ENCODE measurements at places on chromosomes 1 and 21.

DNA sequence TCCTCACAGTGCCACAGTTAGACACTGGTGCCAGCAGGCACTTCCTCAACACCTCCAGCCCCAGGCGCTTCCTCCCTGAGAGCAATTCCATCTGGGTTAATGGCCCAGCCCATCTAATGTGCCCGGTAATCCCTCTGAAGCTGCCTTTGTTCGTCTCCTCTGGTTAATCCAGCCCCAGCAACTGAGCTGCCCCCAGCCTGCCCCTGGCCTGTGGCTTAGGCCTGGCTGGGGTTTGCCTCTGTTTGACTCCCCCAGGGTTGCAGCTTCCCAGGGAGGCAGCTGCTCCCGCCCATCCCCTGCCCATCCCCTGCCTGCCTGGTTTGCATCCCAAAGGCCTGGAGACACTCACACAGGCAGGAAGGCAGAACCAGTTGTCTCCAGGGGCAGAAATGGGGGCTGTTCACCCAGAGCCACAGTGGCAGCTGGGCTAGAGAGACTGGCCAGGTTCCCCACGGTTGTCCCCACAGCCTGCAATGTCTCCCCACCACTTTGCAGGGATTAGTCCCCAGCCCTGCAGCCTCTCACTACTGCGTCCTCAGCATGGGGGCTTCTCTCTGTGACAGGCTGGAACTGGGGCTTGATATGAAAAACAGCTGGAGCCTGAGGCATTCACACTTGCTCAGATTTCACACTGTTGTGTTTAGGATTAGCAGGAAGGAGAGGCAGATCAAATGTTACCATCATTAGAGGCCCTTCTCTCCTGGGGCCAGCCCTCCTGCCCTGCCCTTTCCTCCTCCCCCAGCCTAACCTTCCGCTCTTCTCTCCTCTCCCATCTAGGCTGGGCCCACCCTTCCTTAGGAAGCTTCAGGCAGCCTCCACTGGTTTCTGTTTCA, 120.2 kb downstream of the TLR5 start:
- no peak for DNase-seq

GRCh38 chr1:115184951-115185331, 95.6 kb upstream of the TSPAN2 start:
- no peak for DNase-seq

- DNase-seq = no peak
Observed at GRCh38 chr1:218339267-218339831, 5.8 kb upstream of the TGFB2 start.

DNA sequence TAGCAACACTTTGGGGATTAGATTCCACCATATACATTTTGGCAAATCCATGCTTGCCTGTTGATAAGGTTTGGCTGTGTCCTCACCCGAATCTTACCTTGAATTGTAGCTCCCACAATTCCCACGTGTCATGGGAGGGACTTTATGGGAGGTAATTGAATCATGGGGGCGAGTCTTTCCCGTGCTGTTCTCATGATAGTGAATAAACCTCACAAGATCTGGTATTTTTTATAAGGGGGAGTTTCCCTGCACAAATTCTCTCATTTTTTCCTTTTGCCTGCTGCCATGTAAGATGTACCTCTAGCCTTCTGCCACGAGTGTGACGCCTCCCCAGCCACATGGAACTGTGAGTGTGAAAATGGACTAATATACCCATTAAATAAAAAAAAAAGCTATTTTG, 265.3 kb downstream of the MRPL39 start:
- no peak for DNase-seq

- no peak for DNase-seq
Observed at GRCh38 chr1:48196237-48196636, 26.3 kb upstream of the SLC5A9 start.

DNA sequence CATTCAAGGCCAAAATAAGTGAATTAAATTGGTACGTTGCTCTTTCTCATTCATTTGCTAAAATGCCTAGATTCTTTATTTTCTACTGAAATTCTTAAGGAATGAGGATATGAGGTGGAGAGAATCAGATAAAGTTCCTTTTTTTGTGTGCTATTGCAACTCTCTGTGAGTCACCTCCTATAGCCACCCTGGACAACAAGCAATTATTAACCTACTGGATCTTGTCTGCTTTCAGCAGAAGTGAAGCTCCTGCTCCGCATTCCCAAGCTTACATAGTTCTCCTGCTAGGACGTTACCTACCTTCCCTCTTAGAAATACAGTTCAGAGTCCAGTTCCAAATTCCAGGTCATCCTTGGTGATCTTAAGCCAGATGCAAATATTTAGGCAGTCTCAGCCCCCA, 4.8 kb upstream of the KCNJ6 start:
- no peak for DNase-seq

GRCh38 chr1:76225526-76225925, 151.0 kb downstream of the ST6GALNAC3 start:
- no peak for DNase-seq

DNA sequence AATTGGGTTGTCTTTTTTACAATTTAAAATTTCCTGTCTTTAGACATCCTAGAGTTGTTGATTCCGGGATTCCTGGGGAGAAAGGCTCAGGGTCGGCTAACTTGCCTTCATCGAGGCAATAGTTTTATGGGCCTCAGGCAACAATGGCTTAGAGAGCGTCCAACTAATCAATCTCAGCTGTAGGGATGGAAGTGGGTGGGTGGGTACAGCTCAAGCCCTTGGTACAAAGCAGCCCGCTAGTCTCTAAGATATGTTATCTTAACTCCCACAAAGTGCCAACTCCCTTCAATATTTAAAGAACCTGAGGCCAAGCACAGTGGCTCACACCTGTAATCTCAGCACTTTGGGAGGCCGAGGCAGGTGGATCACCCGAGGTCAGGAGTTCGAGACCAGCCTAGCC, 6.9 kb upstream of the FMN2 start:
- no peak for DNase-seq

DNA sequence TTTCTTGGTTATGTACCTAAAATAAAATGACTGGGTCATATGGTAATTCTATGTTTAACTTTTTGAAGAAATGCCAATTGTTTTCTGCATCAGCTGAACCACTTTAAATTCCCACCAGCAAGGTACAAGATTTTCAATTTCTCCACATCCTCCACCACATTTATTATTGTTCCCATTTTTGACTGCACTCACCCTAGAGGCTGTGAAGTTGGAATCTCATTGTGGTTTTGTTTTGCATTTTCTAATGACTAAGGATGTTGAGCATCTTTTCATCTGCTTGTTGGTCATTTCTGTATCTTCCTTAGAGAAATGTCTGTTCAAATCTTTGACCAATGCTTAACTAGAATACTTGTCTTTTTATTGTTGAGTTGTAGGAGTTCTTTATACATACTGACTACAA, 72.5 kb downstream of the ASTN1 start:
- no peak for DNase-seq

DNA sequence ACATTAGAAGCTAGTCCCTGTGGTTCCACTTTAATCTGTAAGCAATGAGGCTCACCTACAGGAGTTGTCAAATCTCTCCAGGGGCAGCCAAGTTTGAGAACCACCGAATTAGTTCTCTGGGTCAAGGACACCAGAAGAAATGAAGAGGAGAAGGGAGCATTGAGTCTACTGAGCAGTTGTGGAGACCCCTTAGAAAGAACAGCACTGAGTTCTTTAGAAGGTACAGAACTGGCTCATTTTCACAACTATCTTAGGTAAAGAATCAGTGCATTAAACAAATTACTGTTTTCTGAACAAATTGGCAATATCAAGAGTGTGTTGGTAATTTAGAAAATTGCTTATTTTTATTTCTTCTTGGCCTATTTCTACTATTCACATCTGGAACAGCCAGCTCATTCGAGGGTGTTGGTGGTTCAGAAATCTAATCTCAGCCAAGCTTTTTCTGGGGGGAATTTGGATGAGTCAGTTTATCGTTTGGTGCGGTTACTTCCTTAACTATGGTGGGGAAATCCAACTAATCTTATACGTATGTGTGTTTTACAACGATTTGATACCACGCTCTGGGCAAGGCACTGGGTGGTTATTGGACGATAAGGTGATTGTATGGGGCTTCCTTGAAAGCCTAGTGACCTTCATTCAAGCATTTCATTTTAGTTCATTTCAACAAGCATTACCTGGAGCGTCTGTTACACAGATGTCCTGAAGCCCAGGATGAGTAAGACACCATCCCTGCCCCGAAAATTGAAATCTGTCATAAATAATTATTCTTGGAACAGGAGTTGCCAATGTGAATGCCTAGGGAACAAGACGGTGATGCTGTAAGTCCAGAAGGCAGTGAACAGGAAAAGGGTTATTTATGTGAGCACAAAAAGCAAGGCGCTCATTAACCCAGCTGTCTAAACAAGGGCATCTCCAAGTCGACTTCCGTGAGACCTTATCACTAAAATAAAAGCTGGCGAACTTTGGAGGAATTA, 52.0 kb upstream of the TMPRSS2 start:
- DNase-seq = no peak

DNA sequence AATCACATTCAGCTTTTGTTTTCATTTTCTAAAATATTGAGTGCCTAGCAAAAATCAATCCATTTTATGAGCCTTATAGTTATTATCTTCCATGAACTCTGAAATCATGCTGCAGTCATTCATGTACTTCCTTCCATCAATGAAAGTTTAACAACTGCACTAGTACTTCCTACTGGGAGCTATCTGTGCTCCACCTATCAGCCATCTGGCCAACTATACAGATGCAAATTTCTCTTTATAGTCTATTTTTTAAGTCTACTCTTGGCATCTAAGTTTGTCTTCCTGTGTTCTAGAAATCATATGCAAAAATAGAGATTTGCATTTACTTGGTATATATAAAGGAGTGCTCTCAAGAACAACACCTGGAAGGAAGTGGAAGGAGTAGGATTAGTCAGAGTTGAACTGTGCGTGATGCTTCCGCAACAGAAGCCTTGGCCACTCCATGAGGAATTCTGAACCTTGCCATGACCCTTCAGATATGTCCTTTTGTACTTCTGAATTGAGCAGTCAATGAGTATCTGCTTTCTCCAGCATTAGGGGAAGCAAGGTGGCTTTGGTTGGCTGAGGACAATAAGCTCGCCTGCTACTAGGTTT, 403.2 kb upstream of the ADAMTS5 start:
- DNase-seq = no peak

- no peak for DNase-seq
Observed at GRCh38 chr1:166902279-166902678, 26.2 kb upstream of the TADA1 start.

GRCh38 chr1:12475530-12475934, 142.5 kb downstream of the DHRS3 start:
- peak; percentile 31 for DNase-seq

DNA sequence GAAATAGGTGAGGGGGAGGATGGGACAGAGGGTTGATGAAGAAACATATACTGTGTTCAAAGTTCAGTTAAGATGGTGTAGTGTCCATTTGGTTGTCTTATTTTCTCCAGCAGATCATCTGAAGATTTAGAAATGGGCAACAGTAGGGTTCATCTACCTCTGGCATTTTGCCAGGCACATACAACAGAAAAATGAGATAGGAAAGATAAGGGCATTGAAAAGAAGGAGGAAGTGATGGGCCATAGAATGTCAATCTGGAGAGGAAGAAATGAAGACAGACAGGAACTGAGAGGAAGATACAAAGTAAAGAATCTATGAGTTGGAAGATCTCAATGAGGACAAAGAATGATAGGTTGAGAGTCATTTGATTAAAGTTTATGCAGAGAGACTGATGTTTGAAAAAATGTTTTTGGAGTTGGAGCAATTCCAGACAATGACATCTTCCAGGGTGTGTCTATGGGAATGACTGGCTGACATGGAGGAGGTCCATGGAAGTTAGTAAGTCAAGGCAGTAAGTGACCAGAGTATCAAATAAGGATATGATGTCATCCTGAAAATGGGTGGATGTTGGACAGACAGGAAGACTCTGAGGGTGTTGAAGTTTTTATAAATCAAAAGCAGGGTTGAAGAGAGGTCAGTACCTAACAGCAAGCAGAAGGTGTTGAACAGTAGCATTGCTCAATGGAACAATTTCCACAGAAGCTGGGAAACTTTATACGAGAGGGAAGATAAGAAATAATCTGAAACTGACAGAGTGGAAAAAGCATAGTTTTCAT, 18.7 kb upstream of the CD55 start:
- no peak for DNase-seq

DNA sequence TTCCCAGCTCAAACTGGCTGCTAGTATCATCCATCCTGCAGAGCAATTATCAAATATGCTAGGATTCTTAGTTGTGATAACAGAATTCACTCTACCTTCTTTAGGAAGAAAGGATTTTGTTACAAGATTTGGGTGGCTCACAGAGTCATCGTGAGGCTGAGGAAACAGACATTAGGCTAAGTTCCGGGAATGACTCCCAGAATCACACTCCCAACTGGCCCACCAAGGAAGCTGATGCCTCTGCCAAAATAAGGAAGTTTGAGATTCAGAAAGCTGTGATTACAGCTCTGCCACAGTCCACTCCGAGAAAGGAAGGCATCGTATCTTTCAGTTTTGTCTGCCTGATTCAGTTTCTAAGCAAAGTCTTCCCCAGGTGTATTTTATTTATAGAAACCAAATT, 50.6 kb upstream of the LYPLAL1 start:
- no peak for DNase-seq

- DNase-seq = no peak
Observed at GRCh38 chr1:83932281-83932680, 66.7 kb downstream of the TTLL7 start.

DNA sequence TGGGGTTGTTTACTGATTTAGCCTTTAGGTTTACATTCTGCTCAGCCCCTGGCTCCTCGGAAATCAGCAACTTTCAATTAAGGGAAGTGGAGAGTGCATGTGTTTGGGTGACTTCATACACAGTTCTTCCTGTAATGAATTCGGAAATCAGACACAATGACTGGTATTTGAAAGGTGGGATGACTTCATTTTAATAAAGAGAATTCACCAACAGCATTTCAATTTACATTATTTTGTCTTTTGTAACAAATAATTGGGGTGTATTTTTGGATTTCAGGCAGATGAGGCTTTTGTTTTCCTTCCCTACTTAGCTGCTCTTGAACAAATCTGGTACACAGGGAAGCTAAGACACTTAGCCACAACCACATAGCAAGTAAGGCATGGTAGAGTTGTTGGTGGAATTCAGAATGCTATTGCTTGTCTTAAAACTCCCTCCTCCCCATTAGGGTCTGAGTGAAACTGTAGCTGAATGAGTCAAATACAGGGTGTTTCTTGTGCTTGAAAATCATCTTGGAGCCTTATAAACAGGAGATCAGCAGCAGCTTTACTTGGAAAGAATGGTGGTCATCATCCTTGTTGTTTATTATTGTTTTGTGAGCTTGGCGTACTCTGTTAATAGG, 917 bp downstream of the STX12 start:
- no peak for DNase-seq

DNA sequence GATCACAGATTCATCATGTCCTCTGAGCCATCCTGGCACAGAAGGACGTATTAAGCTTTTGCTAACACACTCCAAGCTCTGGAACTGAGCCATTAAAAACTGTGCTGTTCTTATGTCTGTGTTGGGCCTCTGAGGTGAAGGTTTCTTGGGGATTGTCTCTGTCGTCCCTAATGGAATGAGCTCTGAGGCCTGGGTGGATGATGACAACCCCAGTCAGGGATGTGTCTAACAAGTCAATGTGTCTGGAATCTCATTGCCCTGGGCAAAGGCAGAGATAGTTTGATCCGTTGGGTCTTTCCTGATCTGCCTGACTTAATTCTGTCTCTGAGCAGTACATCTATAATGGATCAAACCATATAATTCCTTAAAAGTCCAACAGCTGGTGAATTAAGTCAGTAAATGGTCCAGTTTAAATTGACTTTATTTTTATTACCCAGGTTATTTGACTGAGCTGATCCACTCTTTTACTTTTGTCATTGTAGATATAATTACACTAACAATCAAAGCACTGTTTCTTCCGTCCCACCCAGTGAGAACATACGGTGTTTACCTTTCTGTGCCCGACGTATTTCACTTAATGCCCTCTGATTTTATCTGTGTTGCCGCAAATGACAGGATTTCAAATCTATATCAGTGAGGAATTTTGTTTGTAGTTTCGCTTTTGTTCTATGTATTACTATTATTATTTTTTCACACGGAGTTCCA, 38.8 kb upstream of the OR2B11 start:
- DNase-seq = no peak

Data from CD4-positive, alpha-beta T cell treated with Interleukin-17A for 4 hours (primary cell).